Chondrocyte (in vitro differentiated cells): ENCODE measurements at places on chromosomes 11 and 22. TPM values are rescaled to one million over a fixed set of nuclear protein-coding genes. Genes with fewer than 3 reads are reported as not detected.

The PIK3IP1 gene
- total RNA-seq, result 5.0 to 6.8 TPM (median 5.6 TPM) in 3 replicates

The TTC17 gene
- 53.4 to 65.8 TPM (median 53.8 TPM) in 3 replicates for total RNA-seq

The CLCF1 gene
- total RNA-seq, result 2.0 to 5.6 TPM (median 4.9 TPM) in 3 replicates

The MMP8 gene
- not detected in 3 replicates for total RNA-seq

The LRRC55 gene
- not detected in 3 replicates for total RNA-seq

The VSIG10L2 gene
- not detected in 3 replicates for total RNA-seq

The C22orf23 gene
- not detected in 3 replicates for total RNA-seq
